Activated CD4-positive, alpha-beta T cell treated with anti-CD3 and anti-CD28 coated beads for 1 hour (primary cell): ENCODE measurements at places on chromosomes 1 and 21.

DNA sequence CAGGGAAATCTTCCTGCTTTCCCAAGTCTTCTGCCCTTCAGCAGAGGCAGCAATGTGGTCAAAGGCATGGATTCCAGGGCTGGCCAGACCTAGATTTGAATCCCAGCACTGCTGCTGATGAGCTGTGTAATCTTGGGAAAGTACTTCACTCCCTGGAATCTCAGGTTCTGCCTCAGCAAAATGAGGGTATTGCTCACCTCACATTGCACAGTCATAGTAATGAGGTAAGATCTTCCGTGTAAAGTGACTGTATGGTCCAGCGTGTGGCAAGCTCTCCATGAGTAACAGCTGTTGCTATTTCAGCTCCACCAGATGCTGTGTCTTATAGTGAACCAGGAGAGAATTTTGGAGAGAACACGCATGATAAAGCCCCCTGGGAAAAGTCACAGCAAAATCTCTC is 56.1 kb upstream of the F3 start:
- no peak for DNase-seq

GRCh38 chr1:186557147-186557777 is 96.3 kb upstream of the PDC start:
- no peak for DNase-seq

- no peak for DNase-seq
These were observed 10.9 kb upstream of the RBM15 start for GRCh38 chr1:110328274-110328673.

- DNase-seq: no peak
These were observed 83.9 kb upstream of the NBPF4 start for GRCh38 chr1:108327534-108328466.

DNA sequence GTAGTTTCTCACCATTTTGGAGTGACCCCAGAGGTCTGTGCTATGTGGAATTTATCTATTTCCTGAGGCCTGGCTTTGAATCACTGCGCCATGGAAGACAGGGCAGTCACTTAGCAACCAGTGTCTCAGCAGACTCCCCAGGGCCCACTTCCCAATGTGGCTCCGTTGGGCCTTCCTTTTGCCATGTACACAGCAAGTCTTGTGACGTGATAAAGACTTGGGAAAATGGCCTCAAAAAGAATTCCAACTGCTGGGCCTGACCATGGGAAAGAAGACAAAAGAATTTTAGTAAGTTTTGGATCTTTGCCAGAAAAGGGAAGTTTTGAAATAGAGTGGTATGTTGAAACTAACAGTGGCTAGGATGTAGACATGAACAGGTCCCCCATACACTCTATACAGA is 36.2 kb downstream of the TLR5 start:
- DNase-seq: no peak

- DNase-seq: no peak
These were observed 40.2 kb upstream of the KCNA10 start for GRCh38 chr1:110559157-110559556.

DNA sequence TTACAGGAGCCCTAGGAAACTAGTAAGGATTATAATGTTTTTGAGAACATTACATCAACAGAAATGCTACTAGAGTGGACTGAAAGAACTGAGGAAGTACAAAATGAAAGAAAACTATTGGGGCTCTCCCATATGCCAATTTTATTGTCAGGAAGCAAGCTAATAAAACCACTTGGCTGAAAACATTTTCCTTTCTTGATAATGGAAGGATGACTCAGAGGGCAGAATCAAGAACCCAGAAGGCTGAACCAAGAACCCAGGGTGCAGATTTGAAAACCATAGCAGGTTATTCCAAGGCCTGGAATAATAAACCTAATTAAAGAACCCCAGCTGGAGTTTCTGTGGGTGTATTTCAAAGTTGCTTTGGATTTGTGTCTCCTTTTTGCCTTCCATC is 70.7 kb downstream of the RPE65 start:
- no peak for DNase-seq

GRCh38 chr1:62826901-62827300 is 43.0 kb downstream of the ATG4C start:
- DNase-seq: no peak

GRCh38 chr1:16464917-16465625 is 24.5 kb downstream of the NECAP2 start:
- no peak for DNase-seq

GRCh38 chr1:47696737-47697441 is 259.0 kb downstream of the FOXD2 start:
- DNase-seq: no peak

- DNase-seq: no peak
These were observed 95.3 kb upstream of the ACTRT2 start for GRCh38 chr1:2925918-2926317.

GRCh38 chr1:183609313-183609712 is 19.1 kb upstream of the NCF2 start:
- DNase-seq: no peak

- DNase-seq: no peak
These were observed 6.2 kb upstream of the PEAR1 start for GRCh38 chr1:156887317-156887716.

- DNase-seq: no peak
These were observed 179.7 kb upstream of the C1orf174 start for GRCh38 chr1:4079815-4080214.

DNA sequence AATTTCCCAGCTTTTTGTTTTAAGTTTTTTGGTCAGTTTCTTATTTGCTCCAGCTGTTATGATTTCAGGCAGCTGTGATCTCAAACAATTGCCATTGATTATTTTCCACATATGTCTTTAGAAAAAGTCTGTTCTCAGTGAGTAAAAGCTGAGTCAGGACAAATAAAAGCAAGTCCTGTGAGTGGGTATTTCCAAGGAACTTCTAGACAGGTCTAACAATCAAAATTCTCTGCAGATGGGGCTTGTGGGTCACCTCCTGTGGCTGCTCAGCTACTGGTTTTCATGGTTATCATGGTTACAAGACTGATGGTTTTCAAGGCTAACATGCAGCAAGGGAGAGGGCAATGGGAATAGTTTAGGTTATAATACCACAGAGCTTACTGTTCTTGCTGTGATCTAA is 585.7 kb downstream of the LMO4 start:
- no peak for DNase-seq

- no peak for DNase-seq
These were observed 28.1 kb downstream of the MDM4 start for GRCh38 chr1:204544321-204544720.

- DNase-seq: no peak
These were observed 12.1 kb downstream of the TTC34 start for GRCh38 chr1:2789164-2789985.

- DNase-seq: no peak
These were observed 558 bp upstream of the KIF21B start for GRCh38 chr1:201023920-201024624.

GRCh38 chr1:168742994-168743650 is 14.1 kb upstream of the DPT start:
- no peak for DNase-seq

DNA sequence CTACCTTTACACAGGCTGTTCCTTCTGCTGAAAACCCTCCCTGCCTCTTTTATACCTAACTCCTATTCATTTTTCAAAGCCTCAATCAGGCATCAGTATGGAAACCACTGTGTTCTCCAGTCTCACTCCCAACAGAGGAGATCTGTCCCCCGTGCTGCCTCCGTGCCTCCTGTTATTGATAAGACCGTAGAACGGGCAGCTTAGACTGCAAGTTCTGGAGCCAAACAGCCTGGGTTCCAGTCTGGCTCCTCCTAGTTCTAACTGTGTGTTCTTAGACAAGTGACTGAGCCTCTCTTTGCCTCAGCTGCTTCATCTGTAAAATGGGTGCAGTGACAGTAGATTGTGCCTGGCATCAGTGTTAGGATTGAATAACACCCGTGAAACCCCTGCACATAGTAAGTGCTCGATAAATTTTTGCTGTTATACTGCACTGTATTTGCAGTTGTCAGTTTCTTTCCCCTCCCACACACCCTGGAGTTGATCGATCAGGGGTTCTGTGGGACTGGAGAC is 17.0 kb upstream of the IFFO2 start:
- DNase-seq: no peak

GRCh38 chr1:239819096-239819495 is 272.6 kb upstream of the FMN2 start:
- no peak for DNase-seq

DNA sequence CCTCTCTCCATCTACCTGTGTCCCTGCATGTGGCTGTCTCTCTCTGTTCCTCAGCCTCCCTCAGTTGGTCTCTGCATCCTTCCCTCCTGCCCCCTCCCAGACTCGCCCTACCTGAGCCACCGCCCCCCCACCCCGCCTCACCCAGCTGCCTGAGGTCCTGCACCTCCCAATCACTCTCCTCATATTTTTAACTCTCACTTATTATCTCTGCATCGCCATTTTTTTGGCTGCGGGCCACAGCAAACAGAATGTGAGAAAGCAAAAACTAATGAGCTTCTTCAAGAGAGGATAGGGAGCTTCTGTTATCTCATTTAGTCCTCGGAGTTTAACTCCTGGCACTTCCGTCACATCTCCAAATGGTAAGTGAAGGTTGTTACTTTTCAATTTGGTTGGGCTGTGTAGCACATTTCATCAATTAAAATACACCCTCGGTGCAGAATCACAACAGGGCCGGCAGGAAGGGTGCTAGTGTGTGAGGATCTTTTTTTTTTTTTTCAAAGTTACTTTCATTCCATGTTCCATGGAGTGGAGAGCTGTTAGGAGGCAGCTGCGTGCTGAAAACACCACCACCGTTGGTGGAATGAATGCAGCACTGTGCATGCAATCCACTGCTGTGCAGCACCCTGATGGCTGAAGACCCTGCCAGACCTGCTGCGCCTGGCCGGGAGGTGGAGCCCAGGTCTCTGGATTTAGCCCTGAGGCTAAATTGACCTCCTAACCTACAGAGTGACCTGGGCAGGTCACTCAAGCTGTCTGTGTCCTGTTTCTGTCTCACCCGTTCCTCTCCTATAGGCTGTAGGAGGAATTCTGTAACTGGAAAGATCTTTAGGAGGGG is 157.2 kb upstream of the NFIA start:
- DNase-seq: no peak

GRCh38 chr21:35635261-35635660 is 425.1 kb downstream of the SETD4 start:
- DNase-seq: no peak

GRCh38 chr1:200771625-200772555 is 33.2 kb downstream of the CAMSAP2 start:
- DNase-seq: no peak

DNA sequence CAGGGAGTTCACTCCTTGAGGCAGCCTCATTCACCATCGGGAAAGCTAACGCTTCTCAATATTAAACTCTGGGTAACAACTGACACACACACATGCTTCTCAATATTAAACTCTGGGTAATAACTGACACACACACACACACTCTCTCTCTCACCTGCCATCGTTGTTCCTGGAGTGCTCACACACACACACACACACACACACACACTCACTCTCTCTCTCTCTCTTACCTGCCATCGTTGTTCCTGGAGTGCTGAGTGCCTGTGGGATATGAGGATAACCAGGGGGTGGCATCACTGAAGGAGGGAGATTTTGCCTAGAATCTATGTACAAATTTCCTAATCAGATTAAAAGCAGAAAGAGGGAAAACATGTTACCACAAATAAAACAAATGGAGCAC is 17.1 kb upstream of the GUCA2A start:
- DNase-seq: no peak

DNA sequence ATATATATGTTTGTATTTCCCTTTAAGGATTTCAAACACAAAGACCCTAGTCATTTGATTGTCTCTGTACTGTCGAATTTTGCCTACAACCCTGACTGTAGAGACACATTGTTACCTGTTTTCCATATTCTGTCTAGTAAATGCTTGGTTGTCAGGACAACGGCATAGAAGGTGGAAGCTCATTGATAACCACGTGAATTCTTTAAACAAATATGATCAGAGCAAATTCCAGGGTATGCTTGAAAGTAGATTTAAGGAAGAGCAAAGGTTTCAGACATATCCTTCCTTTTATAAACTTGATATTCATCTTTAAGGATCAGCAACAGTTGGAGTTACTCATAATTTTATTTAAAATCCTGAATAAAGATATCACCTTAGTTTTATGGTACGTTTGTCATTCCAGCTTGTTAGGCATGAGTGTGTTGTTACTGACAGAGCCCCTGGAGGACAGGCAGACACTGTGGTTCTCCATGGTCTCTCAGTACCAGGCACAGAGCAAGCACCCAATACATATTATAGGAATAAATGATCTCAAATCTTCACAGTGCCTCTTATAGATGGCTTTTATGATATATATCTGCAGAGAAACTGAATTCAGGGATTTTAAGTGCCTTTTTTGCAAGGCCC is 203.2 kb downstream of the FGGY start:
- no peak for DNase-seq
